Mesendoderm (in vitro differentiated cells): ENCODE measurements at places on chromosomes 12 and 14.
A peak's percentile ranks its signal among the peaks of the same experiment; 100 is the strongest.

GRCh38 chr12:113130457-113131135 lies 5.0 kb downstream of the RASAL1 start:
- DNase-seq, result peak; percentile 81

GRCh38 chr12:119686776-119687175 lies 18.8 kb downstream of the PRKAB1 start:
- DNase-seq, result no peak

- no peak for DNase-seq
Measured at GRCh38 chr14:90678846-90679362, 137.3 kb downstream of the TTC7B start.

DNA sequence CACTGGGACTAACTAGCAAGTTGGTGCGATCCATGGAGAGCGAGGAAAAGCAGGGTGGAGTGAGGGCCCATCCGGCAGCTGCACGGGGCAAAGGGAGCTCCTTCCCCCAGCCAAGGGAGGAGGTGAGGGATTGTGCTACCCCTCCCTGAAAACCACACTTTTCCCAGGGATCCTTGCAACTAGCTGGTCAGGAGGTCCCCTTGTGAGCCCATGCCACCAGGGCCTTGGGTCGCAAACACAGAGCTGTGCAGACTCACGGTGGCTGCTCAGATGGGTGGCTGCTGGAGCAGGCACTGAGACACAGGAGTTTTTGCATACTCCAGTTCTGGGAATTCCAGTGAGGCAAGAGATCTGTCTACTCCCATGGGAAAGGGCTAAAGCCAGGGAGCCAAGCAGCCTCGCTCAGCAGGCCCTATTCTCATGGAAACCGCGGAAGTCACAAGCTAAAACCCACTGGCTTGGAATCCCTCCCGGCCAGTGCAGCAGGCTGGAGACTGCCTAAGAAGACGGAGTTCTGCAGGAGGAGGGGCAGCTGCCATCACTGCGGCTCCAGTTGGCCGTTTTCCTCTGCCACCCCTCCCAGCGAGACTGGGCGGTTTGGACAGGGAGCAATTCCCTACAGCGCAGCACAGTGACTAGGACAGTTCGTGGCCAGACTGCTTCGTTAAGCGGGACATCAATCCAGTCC lies 10.9 kb upstream of the ZNF705A start:
- peak; percentile 17 for DNase-seq

DNA sequence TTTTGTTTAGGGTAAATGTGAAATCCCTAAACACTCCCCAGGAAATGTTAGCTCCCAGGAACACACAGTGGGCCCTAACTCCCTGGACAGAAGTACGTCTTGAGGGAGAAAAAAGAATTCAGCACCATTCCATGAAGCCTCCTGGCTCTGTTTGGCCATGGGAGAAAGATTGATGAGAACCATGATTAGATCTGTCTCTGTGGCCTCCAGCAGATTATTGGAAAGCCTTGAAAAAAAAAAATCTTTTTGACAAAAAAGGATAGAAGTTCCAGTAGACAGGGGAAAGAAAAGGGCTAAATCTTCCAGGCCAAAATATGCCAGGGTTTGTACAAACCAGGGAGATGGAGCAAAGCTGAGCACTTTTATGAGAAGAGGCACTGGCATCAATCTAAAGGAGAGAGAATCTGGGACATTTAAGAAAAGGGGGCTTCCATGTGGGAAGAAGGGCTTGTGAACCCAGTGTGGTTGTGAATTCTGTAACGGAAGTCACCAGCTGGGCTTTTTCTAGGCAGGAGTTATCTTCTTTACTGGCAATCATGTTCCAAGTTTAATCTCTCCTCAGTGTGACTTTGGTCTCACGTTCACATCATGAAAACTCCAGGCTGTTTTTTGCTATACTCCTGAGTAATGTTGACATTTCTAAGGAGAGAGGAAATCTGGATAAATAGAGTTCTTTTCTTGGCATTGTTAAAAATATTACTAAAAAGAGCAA lies 426.7 kb downstream of the RAD51B start:
- peak; percentile 49 for DNase-seq
